ENCODE measurements at places on chromosomes 5 and 9.

GRCh38 chr5:142641711-142642110 is 44.2 kb downstream of the FGF1 start:
- DNase-seq = no peak

GRCh38 chr9:133396952-133397351 is 20.8 kb downstream of the STKLD1 start:
- DNase-seq = no peak

- no peak for DNase-seq
Observed at GRCh38 chr5:126647071-126647470, 46.3 kb downstream of the PHAX start.

- DNase-seq = no peak
Observed at GRCh38 chr9:78239506-78239905, 3.6 kb downstream of the CEP78 start.

DNA sequence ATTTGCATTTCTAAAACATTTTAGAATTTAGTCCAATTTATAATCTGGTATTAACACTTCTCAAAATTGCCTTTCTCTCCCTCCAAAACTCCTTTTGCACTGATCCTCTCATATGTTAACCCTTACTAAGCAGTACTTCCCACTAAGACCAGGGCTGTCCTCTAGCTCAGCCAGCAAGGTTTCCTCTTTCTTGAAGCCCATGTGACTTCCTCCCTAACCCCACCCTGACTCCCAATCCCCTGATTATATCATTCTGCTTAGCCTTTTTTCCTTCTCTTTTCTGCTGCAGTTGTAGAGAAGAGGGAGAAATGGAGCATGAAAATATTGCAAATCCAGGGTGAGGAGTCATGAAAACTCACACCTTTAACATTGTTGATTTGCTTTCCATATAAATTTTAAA is 241.7 kb downstream of the MCTP1 start:
- peak; percentile 77 for DNase-seq

GRCh38 chr5:89265511-89266179 is 382.7 kb upstream of the MEF2C start:
- no peak for DNase-seq

GRCh38 chr9:82037126-82037525 is 48.6 kb downstream of the SPATA31D1 start:
- DNase-seq = no peak

DNA sequence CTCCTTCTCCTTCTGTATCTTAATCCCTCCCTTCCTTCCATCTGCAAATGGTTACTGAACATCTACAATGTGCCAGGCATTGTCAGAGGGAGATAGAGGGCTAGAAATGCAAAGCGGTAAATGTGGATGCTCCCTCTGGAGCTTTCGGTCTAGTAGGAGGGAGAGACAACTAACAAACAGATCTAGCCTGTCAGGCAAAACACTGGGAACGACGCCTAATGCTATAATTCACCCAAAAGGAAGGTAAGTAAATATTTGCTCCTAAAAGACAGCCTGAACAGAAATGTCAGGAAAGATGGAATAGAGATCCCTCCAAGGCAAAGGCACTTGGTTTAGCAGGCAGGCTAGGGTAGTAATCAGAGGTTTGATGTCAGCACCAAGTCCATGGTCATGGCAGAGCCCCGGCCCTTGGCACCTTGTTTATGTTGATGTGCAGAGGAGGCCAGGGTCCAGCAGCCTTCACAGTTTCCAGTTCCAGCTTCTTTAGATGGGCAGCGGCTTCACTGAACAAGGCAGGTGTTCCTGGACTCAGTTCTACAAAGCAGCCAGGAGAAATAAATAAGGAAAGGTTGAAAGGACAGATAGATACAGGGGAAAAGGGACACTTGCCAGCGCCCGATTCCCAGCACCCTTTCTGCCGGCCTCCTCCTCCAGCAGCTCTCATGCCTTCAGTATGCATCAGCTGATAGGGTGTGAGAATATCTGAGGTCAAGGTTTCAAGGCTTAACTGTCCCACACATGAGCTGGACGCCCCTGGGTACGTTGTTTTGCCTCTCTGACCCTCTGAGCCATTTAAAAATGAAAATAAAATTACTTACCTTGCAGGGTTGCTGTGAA is 46.5 kb upstream of the FRRS1L start:
- no peak for DNase-seq

DNA sequence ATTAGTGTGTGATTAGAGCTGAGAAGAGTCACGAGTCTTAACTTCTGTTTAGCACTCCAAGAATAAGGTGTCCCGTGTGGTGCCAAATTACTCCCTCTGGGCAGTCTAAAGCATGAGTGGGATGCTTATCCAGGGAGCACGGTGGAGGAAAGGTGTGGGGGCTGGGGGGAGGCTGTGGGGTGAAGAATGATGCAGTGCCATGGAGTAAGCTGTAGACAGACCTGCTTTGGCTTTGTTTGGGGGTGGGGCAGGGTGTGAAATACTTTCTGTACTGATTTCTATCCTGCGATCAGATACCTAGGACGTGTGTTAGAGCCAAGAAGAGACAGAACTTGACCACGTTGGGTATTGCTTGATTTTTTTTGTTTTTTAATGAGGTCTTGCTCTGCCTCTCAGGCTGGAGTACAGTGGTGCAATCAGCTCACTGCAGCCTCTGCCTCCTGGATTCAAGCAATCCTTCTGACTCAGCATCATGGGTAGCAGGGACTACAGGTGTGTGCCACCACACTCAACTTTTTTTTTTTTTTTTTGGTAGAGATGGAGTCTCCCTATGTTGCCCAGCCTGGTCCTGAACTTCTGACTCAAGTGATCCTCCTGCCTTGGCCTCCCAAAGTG is 232.8 kb downstream of the MAN2A1 start:
- no peak for DNase-seq

- DNase-seq = peak; percentile 25
Observed at GRCh38 chr5:132176521-132176945, 51.1 kb downstream of the P4HA2 start.

DNA sequence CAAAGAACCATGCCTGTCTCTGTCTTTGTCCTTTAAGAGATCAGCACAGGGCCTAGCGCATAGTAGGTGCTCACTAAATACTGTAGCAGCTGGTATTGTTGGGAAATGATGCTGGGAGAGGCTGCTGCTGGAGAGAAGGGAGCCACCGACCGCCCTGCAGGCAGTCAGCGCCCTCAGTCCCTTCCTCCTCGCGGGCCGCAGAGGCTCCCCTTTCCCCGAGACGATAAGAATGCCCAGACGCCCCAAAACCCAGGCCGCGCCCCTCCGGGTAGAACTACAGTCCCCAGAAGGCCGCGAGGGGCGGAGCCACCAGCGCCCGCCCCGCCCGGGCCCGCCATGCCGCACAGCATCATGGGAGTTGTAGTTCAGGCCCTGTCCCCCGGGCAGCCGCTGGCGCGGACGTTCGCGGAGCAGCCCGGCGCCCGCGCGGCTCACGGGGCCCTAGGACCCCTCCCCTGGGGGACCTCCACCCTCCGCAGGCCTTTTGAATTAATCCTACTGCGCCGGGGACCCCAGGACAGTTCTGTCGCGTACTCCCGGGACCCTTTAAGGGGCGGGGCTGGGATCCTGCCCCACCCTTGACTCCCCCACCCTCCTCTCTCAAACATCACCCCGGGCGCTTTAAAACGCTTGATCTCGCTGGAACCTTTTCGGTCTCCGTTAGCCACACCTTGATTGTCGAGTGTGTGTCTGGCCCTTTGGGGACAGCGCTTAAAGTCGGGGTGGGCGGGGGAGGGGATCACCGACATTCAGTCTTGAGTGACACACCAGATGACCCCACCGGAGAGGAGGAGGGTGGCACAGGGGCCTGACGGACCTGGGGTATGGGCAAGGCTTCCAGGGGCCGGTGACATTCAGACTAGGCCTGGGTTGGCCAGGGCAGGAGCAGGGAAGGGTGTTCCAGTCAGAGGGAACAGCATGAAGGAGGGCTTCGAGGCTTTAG is 24.8 kb upstream of the IER5L start:
- peak; percentile 65 for DNase-seq

DNA sequence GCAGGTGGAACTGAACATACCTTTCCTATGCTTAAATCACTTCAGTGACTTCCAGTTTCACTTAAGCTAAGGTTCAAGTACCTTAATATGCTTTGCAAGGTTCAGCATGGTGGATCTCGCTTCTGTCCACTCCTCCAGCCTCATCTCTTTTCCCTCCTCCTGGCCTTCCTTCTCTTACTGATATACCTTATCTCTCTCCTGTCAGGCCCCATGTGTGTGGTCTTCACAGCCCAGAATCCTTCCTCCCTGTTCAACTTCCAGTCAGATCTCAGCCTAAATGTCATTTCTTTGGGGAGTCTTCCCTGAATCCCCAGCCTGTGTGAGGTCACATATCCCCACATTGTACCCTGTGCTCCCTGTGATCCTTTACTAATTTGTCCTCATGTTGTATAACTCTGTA is 87.7 kb downstream of the ANGPTL2 start:
- DNase-seq = no peak

- peak; percentile 10 for DNase-seq
Observed at GRCh38 chr5:180271221-180271620, 20.7 kb downstream of the MAPK9 start.

- peak; percentile 94 for DNase-seq
Observed at GRCh38 chr9:131277910-131278701, 1.8 kb upstream of the FAM78A start.

Data from Kasumi-1 (cell line).